Effector CD8-positive, alpha-beta T cell (primary cell): ENCODE measurements at places on chromosomes 16 and 17.

GRCh38 chr17:58488428-58488890, 251 bp upstream of the HSF5 start:
- no peak for DNase-seq

DNA sequence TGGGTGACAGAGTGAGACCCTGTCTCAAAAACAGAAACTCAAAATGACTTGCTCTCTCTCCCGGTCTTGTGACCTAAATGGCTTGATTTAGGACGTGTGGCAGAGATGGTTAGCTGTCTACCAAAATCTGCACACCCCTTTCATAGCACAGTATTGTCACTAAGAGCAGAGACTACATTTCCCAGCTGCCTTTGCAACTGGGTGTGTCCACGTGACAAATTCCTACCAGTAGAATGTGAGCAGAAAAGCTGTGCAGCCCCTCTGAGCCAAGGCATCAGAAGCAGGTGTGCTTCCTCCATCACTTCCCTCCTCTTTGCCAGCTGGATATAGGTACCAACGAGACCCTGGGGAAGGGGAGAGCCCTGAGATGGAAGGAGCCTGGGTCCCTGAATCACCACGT, 25.5 kb downstream of the GPR142 start:
- DNase-seq, result no peak

- no peak for DNase-seq
Measured at GRCh38 chr16:84313921-84314320, 19.2 kb downstream of the WFDC1 start.

GRCh38 chr16:1987198-1987597, 2.6 kb upstream of the SYNGR3 start:
- no peak for DNase-seq

- DNase-seq, result no peak
Measured at GRCh38 chr17:76678330-76678729, 32.4 kb downstream of the MXRA7 start.

DNA sequence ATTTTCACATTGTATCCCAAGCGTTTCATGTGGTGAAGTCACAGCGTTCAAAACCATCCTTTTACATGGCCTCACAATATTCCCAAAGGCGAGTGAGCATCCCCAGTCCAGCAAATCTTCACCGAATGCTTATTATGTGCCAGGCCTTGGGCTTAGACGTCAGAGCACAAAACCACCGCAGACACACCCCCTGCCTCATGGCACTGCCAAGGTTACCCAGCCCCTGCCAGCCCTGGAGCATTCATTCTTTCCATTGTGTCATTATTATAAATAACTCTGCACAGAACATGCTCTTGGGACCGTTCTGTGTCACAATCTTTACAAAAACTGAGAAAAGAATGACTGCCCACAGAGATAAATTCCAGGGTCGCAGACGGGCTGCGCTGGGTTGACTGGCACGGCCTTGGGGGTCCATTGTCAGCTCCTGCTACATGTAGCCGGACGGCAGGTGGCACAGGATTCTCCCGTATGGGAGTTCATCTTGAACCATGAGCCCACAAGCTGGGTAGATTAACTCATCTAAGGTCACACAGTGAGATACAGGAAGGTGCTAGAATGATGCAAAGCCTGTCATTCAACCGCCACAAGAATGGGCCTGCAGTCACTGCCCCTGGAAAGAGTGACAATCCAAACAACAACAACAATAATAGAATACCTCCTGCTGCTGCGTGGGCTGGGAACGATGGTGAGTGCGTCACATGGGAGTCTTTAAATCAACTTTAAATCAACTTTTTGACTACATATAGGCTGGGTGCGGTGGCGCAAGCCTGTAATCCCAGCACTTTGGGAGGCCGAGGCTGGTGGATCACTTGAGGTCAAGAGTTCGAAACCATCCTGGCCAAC, 4.5 kb upstream of the NECAB2 start:
- no peak for DNase-seq

DNA sequence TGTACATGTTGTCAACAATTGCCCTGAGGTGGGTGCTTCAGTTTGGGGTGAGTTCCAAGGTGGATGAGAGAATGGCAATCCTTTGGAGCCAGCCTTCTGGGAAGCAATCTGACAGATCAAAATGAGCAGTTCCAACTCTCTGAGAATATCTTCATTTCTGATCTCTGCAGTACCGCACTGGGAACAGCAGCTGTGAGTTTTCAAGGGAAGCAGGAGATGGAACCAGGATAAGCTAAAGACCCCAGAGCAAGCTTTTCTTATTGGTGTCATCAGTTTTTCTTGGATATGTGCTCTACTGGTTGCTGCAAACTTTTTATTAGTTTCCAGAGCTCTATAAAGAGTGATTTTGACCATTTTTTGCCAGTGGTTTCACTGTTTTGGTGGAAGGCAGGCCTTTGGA, 94.7 kb downstream of the KCNJ12 start:
- no peak for DNase-seq

- no peak for DNase-seq
Measured at GRCh38 chr16:59259074-59259949, 525.2 kb upstream of the GOT2 start.

DNA sequence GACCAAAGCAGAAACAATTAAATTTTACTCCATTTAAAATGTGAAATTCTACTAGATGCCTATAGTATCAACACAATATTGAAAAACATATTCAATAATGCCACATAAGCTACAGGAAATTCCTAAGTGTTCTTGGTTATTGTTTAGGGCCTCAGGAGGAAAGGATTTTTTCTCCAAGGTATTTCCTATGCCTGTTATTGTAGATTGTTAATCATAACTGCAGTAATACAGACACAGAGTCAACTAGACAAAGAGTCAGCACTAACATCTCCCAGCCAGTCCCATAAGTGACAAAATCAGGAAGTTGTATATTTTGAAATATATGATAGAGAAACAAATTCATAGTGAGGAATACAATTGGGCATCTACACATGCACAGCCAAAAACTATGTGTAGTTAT, 782.7 kb upstream of the KIF2B start:
- DNase-seq, result no peak

DNA sequence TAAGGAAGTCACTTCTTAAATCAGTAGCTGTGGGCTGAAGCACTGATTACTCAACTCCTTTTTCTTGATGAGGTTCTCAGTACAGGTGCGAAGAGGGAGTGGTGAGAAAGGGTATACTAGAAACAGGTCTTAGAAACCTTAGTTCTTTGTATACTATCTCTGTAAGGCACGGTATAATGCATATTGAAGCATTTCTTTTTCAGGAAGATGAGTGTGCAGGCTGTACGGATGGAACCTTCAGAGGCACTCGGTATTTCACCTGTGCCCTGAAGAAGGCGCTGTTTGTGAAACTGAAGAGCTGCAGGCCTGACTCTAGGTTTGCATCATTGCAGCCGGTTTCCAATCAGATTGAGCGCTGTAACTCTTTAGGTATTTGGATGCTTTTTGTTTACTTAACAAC, 39.2 kb downstream of the CYLD start:
- no peak for DNase-seq

DNA sequence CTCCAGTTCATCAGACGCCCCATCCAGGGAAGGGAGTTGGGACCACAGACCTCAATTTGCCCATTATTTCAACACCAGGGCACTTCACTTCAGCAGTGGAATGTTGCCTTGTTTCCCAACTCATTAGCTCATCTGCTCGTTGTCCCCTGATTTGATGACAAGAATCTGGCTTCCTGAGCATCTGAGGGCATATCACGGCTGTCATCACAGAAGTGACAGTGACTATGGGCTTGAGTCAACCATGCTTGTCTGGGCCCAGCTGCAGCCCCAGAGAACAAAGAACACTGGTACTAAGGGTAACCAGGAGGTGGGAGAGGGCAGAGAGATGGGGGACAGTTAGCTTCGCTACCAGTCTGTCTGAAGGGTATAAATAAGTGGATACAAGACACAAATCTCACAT, 266.0 kb upstream of the SDK2 start:
- no peak for DNase-seq

DNA sequence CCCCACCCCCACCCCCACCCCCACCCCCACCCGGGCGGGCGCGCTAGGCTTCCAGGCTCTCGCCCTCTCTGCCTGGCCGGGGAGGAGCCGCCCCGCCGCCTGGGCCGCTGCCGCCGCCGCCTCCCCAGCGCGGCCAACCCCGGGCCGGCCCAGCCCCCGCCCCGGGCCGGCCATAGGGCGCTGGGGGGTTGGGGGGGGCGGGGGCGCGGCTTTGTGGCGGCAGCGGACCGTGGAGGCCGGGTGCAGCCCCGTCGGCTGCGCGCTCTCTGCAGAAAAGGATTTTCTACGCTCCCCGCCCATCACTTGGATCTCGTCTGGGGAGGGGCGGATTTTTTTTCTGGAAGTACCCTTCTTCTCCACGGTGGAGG, 230.9 kb downstream of the MRTFB start:
- no peak for DNase-seq

GRCh38 chr17:4163951-4164350, 21.0 kb downstream of the CYB5D2 start:
- DNase-seq, result no peak

DNA sequence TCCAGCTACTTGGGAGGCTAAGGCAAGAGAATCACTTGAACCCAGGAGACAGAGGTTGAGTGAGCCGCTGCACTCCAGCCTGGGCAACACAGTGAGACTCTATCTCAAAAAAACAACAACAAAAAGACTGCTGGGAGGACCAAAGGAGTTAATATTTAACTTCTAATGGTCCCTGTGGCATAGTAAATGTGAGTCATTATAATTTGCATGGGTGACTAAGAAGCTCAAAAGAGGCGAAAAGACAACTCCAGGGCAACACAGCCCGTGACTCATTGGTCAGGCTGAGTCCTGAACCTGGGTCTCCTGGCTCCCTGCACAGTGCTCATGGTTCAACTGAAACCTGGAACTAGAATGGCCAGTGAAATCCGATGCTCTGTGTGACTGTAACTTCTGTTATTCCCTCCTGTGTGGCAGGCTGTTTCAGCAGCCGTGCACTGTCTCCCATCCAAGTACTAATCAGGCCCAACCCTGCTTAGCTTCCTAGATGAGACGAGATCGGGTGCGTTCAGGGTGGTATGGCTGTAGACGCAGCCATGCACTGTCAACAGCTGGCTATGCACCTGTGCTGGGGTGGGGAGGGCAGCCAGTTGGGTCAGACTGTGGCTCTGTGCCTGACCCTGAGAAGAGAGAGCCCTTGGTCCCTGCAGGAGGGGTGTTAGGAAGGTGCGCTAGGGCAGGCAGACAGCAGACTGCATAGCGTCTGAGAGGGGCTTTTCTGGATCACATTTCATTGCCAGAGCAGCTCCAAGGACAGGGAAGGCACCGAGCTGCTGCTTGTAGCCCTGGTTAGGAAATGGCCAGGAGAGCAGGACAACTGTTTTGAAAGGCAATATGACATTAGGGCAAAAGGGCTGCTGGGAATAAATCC, 14.5 kb upstream of the GPRC5C start:
- no peak for DNase-seq

- no peak for DNase-seq
Measured at GRCh38 chr17:46764709-46765401, 53.6 kb downstream of the WNT3 start.

- no peak for DNase-seq
Measured at GRCh38 chr16:70512456-70512855, 10.9 kb downstream of the COG4 start.

DNA sequence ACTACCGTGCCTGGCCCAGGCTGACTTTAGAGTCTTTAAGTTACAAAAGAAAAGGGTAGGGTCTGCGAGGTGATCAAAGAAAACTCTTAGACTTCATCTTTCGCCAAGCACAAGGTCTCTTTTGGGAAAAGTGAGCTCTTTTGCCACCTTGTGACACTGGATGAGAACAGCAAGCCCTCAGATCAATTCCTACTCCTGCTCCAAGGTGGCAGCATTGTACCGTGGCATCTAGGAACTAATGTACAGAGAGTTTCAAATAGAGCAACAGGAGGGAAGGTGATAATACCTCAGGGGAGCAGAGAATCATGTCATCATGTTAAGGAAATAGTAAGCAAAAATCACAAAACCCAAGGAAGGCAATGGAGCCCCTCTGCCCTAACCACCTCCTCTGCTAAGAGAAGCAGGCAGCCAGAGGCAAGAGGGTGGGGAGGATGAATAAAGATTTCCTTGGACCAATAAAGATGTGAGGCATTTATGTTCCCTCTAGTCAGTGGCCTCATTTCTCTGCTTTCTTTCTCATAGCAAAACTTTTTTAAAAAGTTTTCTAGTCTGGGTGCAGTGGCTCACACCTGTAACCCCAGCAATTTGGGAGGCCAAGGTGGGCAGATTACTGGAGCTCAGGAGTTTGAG, 2.1 kb upstream of the C17orf78 start:
- DNase-seq, result peak; percentile 18

DNA sequence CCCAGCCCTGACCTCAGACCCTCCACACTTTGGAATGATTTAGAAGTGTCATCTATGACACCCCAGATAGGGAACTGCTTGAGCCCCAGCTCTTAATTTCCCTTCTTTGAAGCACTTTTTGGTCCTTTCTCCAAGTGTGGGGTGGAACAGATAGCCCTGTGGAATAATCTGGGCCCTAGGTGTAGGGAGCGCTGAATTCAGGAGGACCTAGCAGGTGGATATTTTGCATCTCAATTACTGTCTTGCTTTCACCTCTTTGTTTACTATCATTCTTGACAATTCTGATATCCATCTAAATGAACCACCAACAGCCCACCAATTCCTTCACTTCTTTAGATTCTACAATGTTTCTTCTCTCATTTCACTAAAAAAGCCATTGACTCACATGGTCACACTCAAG, 850.4 kb downstream of the KCNJ2 start:
- DNase-seq, result no peak

- DNase-seq, result no peak
Measured at GRCh38 chr17:17156107-17156506, 50.0 kb downstream of the PLD6 start.

- DNase-seq, result no peak
Measured at GRCh38 chr16:30910427-30911029, 12.8 kb upstream of the FBXL19 start.

DNA sequence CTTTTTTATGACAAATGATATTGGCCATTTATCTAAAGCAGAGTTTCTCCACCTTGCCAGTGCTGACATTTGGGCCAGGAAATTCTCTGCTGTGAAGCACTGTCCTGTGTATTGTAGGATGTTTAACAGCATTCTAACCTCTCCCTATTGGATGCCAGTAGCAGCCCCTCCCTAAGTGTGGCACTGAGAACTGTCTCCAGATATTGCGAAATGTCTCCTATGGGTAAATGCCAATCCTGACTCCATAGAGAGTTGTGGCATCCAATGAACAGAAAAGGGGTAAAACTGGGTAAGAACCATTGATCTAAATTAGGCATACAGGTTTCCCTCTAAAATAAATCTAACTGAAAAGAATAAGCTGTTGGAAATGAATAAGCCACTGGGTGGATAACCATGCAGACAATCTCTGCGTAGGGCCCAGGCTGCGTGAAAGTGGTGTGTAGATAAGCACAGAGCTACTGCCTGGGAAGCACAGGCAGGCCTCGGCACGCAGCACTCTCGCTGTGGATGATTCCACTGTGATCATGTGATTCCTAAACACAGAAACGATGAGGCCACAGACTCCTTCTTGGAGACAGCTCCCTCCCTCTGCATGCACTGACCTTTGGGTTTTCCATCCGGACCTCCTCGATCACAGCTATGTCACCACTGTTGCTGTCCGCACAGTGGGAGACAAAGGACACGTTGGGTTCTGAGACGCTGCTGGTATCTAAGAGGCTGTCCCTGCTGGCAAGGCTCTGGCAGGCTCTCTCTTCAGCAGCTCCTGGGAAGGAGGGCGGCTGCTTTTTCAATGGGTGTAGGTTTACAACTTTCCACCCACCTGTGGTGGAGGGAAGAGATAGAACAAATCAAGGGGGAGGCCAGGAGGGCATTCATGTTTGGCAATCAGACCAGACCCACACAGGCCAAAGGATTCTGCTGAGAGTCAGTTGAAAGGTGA, 44.1 kb downstream of the GTF3C1 start:
- no peak for DNase-seq

- no peak for DNase-seq
Measured at GRCh38 chr17:82443465-82444283, 6.9 kb downstream of the CYBC1 start.
